ENCODE measurements at places on chromosomes 13 and 19.

DNA sequence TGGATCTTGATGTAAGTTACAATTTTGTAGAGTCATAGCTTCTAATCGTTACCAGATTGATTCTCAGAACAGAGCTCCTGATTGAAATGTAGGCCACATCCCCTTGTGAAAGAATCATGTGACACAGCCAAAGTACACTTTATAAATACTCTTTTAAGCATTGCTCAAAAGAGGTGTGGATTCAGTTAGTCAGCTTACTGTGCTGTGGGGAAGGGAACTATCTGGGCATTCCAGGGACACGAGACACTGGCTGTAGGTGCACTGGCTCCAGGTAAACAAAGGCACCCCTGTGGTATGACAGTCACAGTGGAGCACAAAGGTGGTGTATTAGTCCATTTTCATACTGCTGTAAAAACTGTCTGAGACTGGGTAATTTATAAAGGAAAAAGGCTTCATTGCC, 222.8 kb downstream of the LIG4 start:
- no peak for DNase-seq
- H3K4me1 ChIP-seq: no peaks in the 10 kb centered on the region
- no peaks in the 10 kb centered on the region for H3K36me3 ChIP-seq
- no peak overlapping the region for H3K27ac ChIP-seq

GRCh38 chr13:98315466-98315865, 138.4 kb upstream of the RNF113B start:
- DNase-seq: peak; percentile 59
- no peaks in the 10 kb centered on the region for H3K36me3 ChIP-seq
- H3K4me3 ChIP-seq: no peak overlapping the region
- H3K4me1 ChIP-seq: peaks cover under 1% of the 10 kb centered on the region

- H3K4me3 ChIP-seq: no peak overlapping the region
- no peaks in the 10 kb centered on the region for H3K4me1 ChIP-seq
- no peaks in the 10 kb centered on the region for H3K27me3 ChIP-seq
- H3K27ac ChIP-seq: no peak overlapping the region
- no peak for DNase-seq
Measured at GRCh38 chr13:105894697-105895096, 640.8 kb downstream of the EFNB2 start.

- no peak overlapping the region for H3K4me3 ChIP-seq
- H3K27me3 ChIP-seq: no peaks in the 10 kb centered on the region
- H3K27ac ChIP-seq: no peak overlapping the region
- peaks cover 57% of the 10 kb centered on the region for H3K36me3 ChIP-seq
Measured at GRCh38 chr19:54207676-54207982, 7.0 kb downstream of the RPS9 start.

DNA sequence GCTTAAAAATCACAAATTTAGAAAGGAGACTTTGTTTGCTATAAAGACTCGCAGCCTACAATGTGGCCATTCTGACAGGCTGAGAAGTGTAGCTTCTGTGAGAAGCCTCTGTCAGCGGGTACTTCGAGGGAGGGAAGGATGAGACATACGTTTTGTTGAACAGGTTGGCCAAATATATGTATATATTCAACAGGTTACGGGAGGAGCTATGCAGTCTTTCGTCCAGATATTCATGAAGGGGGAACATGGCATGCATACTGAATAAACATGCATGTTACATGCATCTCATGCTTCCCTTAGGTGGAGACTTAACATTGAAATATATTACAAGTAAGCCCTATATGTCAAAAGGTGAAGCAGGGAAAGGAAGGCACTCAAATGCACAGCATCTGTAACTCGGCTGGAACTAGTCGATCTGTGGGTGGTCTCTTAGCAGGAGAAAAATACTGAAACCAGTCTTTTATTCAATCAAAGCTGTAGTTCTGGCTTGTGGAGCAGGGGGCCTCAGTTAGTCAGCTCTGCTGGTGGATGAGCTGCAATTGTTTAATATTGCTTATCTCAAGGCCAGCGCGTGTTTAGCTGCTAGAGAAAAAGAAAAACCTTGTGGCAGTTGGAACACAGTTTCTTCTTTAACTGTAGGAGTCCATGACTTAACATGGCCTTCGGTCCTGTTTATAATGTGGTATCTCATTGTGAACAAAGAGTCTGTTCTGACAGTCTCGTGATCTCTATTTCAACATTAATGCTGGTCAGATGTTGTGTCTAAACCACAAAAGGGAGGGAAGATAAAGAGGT, 94.3 kb downstream of the FAM216B start:
- peak overlapping the region; percentile 26 for H3K4me3 ChIP-seq
- no peaks in the 10 kb centered on the region for H3K27me3 ChIP-seq
- DNase-seq: peak; percentile 52
- no peaks in the 10 kb centered on the region for H3K36me3 ChIP-seq
- H3K4me1 ChIP-seq: no peaks in the 10 kb centered on the region

- no peak for DNase-seq
- no peaks in the 10 kb centered on the region for H3K27me3 ChIP-seq
- no peak overlapping the region for H3K4me3 ChIP-seq
- no peaks in the 10 kb centered on the region for H3K36me3 ChIP-seq
- H3K27ac ChIP-seq: no peak overlapping the region
Measured at GRCh38 chr13:28564030-28564429, 69.1 kb upstream of the FLT1 start.

- peak; percentile 93 for DNase-seq
- H3K27me3 ChIP-seq: no peaks in the 10 kb centered on the region
- H3K4me1 ChIP-seq: no peaks in the 10 kb centered on the region
- peak within 1 kb of the TSS; percentile 75 for H3K27ac ChIP-seq
Measured at GRCh38 chr19:52336117-52336790, at the start of gene ZNF610. ZNF610 (plus strand) TSS chr19:52336243; CDS start chr19:52349173, 12,930 bp downstream.

GRCh38 chr19:1239796-1240737, 1.5 kb upstream of the ATP5F1D start:
- H3K36me3 ChIP-seq: no peaks in the 10 kb centered on the region
- H3K27me3 ChIP-seq: peaks cover 4% of the 10 kb centered on the region
- peak; percentile 92 for DNase-seq
- H3K4me3 ChIP-seq: peak overlapping the region; percentile 57

DNA sequence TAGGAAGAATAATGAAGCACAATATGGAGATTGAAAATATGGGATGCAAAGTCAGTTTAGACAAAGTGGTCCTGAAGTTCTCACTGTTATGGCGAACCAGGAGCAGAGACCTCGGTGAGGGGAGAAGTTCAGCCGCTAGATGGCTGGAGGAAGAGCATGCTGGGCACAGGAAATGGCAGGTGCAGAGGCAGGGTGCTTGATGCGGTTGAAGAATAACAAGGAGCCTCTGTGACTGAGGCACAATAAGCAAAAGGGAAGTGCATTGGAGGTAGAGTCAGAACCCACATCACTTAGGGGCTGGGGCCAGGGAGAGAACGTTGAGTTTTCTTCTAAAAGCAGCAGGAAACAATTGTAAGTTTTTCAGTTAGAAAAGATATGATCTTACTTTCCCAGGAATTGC, 1725.2 kb downstream of the EFNB2 start:
- no peaks in the 10 kb centered on the region for H3K4me1 ChIP-seq
- H3K27me3 ChIP-seq: no peaks in the 10 kb centered on the region
- no peak overlapping the region for H3K27ac ChIP-seq
- H3K36me3 ChIP-seq: no peaks in the 10 kb centered on the region
- no peak for DNase-seq

DNA sequence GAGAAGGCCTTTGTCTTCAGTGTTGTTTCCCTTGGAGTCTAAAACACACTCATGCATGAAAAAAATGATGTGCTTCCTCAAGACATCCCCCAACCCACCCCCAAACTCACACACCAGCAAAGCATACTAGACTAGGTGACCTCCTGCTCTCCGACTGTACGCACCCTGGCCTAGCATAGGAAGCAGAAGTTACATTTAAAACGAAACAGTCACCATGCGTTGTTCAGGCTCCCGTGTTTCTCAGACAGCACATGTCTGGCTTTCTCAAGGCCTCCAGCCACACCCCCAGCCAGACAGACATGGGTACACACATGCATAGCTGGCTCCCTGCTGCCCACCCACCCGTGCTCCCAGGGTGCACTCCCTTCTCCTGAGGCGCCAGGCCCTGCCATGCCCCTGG, 28.7 kb upstream of the C1QTNF9 start:
- no peaks in the 10 kb centered on the region for H3K36me3 ChIP-seq
- 0 out of 2 replicates have a peak, but pooled peaks cover 3% of the 10 kb centered on the region for H3K4me1 ChIP-seq

DNA sequence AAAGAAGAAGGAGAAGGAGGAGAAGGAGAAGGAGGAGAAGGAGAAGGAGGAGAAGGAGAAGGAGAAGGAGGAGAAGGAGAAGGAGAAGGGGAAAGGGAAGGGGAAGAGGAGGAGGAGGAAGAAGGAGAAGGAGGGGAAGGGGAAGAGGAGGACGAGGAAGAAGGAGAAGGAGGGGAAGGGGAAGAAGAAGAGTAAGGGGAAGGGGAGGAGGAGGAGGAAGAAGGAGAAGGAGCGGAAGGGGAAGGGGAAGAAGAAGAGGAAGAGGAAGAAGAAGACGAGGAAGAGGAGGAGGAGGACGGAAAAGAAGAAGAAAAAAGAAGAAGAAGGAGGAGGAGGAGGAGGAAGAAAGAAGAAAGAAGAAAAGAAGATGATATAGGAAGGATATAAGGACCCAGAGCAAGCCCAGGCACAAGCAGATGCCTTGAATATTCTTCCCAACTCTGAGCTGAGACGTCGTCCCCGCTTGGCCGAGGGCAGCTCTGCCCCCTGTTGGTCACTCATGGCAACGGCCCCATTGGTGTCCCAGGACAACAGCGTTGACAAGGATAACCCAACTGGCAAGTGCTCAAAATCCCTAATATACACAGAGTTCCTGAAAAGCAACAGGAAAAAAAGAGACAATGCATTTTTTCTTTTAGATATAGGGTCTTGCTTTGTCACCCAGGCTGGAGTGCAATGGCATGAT, 30.6 kb upstream of the IGSF23 start:
- no peaks in the 10 kb centered on the region for H3K36me3 ChIP-seq
- H3K27me3 ChIP-seq: no peaks in the 10 kb centered on the region
- no peak overlapping the region for H3K27ac ChIP-seq
- H3K4me3 ChIP-seq: no peak overlapping the region
- no peaks in the 10 kb centered on the region for H3K4me1 ChIP-seq
- peak; percentile 60 for DNase-seq

GRCh38 chr13:99347335-99347878, 40.2 kb upstream of the GPR183 start:
- peaks cover 4% of the 10 kb centered on the region for H3K36me3 ChIP-seq
- no peak for DNase-seq
- H3K27ac ChIP-seq: peak overlapping the region; percentile 74
- no peak overlapping the region for H3K4me3 ChIP-seq

DNA sequence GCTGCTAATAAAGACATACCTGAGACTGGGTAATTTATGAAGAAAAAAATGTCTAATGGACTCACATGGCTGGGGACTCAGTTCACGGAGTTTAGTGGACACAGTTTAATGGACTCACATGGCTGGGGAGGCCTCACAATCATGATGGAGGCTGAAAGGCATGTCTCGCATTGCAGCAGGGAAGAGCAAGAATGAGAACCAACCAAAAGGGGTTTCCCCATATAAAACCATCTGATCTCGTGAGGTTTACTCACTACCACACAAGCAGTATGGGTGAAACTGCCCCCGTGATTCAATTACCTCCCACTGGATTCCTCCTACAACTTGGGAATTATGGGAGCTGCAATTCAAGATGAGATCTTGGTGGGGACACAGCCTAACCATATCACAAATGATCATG, 1181.2 kb downstream of the PCDH9 start:
- H3K27me3 ChIP-seq: no peaks in the 10 kb centered on the region
- H3K4me3 ChIP-seq: no peak overlapping the region
- DNase-seq: no peak

DNA sequence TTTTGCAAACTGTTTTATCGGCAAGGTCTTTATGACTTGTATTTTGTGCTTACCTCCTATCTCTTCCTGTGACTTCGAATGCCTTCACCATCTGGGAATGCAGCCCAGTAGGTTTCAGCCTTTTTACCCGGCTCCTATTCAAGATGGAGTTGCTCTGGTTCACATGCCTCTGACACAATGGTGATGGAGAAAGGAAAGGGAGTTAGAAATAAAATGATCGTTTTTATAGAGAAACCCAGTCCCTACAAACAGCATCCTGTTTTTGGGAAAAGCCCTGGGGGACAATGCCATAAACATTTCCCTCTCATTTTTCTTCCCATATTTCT, 27.5 kb upstream of the SLC46A3 start:
- no peak for DNase-seq
- no peak overlapping the region for H3K4me3 ChIP-seq
- no peak overlapping the region for H3K27ac ChIP-seq
- no peaks in the 10 kb centered on the region for H3K36me3 ChIP-seq
- H3K4me1 ChIP-seq: peaks cover 21% of the 10 kb centered on the region

- H3K27me3 ChIP-seq: no peaks in the 10 kb centered on the region
- H3K4me3 ChIP-seq: no peak overlapping the region
- DNase-seq: no peak
- no peaks in the 10 kb centered on the region for H3K4me1 ChIP-seq
- H3K27ac ChIP-seq: no peak overlapping the region
- no peaks in the 10 kb centered on the region for H3K36me3 ChIP-seq
Measured at GRCh38 chr13:59345311-59345710, 818.4 kb downstream of the DIAPH3 start.

GRCh38 chr13:70622796-70623195, 514.5 kb upstream of the KLHL1 start:
- no peaks in the 10 kb centered on the region for H3K36me3 ChIP-seq
- no peaks in the 10 kb centered on the region for H3K27me3 ChIP-seq
- H3K4me3 ChIP-seq: no peak overlapping the region
- H3K27ac ChIP-seq: no peak overlapping the region
- DNase-seq: no peak
- no peaks in the 10 kb centered on the region for H3K4me1 ChIP-seq

- no peak overlapping the region for H3K4me3 ChIP-seq
- H3K27ac ChIP-seq: no peak overlapping the region
- H3K27me3 ChIP-seq: no peaks in the 10 kb centered on the region
- DNase-seq: no peak
- H3K4me1 ChIP-seq: no peaks in the 10 kb centered on the region
Measured at GRCh38 chr13:59700281-59700680, 463.4 kb downstream of the DIAPH3 start.

DNA sequence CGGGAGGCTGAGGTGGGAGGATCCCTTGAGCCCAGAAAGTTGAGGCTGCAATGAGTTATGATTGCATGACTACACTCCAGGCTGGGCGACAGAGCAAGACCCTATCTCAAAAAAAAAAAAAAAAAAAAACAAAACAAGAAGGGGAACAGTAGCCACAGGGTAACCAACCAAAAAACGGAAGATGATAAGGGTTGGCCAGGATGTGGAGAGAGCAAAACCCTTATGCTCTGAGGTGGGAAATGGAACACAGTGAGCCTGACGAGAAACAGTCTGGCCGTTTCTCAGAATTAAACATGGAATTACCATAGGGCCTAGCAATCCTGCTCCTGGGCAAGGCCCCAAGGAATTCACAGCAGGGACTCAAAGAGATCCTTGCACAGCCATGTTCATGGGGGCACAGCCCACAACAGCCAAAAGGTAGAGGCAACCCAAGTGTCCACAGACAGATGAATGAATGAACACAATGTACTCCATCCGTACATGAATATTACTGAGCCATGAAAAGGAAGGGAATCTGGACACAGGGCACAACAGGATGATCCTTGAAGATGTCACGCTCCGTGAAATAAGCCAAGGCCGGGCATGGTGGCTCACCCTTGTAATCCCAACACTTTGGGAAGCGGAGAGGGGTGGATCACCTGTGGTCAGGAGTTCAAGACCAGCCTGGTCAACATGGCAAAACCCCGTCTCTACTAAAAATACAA, 11.3 kb downstream of the NMRK2 start:
- H3K4me1 ChIP-seq: no peaks in the 10 kb centered on the region
- H3K36me3 ChIP-seq: no peaks in the 10 kb centered on the region
- no peaks in the 10 kb centered on the region for H3K27me3 ChIP-seq
- no peak for DNase-seq
- no peak overlapping the region for H3K4me3 ChIP-seq
- H3K27ac ChIP-seq: no peak overlapping the region
